CD4-positive, alpha-beta memory T cell (primary cell): ENCODE measurements at places on chromosomes 2 and 18. TPM values are rescaled to one million over a fixed set of nuclear protein-coding genes. Genes with fewer than 3 reads are reported as not detected.

The GNLY gene
- 17.2 TPM for total RNA-seq

DNA sequence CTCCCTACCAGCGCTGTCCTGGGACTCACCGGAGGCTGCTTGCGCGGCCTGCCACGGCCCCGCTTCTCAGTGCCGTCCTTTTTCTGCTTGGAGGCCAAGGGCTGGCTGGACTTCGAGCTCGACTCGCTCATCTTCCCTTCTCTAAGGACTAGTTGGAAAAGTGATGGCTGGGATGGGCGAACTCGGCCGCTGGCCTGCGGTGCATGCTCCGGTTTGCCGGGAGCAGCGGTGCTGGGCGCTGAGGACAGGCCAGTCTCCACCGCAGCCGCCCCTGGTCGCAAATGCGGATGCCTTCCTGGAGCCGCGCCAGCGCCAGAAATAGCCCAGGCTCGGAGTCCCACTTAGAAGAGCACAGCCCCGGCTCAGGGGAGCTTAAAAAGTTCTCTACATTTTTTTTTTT, 3.1 kb downstream of the C2orf81 start:
- no peak for DNase-seq

DNA sequence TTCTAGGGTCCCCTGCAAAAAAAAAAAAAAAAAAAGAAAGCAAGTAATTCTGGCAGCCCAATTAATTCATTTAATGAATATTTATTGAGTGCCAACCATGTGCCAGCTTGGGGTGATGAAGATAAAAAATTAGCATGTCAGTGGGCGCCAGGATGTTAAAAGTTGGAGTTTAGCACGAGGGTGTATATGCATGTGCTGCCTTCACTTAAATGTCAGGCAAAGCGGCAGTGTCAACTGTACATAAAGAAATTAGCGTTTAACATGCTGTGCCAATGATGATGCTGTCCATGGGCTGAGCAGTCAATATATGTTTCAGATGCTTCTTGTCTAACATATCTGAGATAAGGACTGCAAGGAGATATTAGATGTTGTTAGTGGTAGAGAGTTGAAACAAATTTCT, 49.5 kb downstream of the ASAP2 start:
- no peak for DNase-seq

The LIMS4 gene
- 3.7 TPM for total RNA-seq

GRCh38 chr2:126930970-126931590, 32.4 kb downstream of the TEX51 start:
- no peak for DNase-seq

The AQP12B gene
- not detected for total RNA-seq

GRCh38 chr2:110114831-110115255, 779 bp downstream of the MALL start:
- no peak for DNase-seq

- no peak for DNase-seq
These were observed 68.8 kb upstream of the CWC22 start for GRCh38 chr2:180075870-180076269.

DNA sequence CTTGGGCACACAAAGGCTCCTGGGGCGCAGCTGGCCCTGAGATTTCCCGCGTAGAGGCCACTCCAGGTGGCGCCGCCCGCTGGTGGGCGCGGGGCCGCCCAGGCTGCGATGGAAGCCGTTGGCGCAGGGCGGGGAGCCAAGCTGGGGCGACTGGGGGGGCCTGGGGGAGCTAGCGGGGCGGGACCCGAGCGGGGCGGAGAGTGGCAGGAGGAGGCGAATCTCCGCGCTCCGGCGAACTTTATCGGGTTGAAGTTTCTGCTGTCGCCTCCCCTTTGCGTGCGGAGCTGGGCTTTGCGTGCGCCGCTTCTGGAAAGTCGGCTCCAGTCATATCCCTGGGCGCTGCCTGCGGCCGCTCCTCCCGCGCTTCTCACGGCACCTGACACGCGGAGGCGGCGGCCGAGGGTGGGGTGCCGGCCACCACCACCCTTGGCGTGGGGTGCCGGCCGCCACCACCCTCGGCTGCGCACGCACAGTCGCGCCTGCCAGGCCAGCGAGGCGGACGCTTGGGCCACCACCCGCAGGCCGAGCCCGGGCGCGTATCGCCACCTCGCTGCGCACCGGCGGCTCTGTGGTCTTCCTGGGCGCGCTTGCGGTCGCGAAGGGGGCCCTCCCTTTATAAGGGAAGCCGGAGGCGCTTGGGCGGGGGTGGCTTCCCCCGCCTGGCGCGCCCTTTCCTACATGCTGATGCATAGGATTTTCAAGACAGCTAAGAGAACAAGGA, 919 bp upstream of the CYP1B1 start:
- no peak for DNase-seq

The BCL11A gene
- total RNA-seq: 0.12 TPM

The NLRC4 gene
- total RNA-seq: 0.20 TPM

- no peak for DNase-seq
These were observed 34.1 kb downstream of the SS18 start for GRCh38 chr18:26056291-26056690.

GRCh38 chr2:118527571-118527970, 319.9 kb downstream of the EN1 start:
- DNase-seq: no peak
